MCF 10A (cell line): ENCODE measurements at places on chromosomes 13 and 19. TPM values are rescaled to one million over a fixed set of nuclear protein-coding genes. Genes with fewer than 3 reads are reported as not detected.

The GRIN3B gene
- total RNA-seq: not detected in 2 replicates

The FUT2 gene
- total RNA-seq: not detected in 2 replicates

The SLC25A41 gene
- not detected in 2 replicates for total RNA-seq

The LAIR1 gene
- not detected in 2 replicates for total RNA-seq

The GJB6 gene
- total RNA-seq: not detected in 2 replicates

The CYP2A6 gene
- total RNA-seq: not detected in 2 replicates

The SMIM44 gene
- total RNA-seq: not detected in 2 replicates

The ANGPTL4 gene
- 12.6 and 32.8 TPM in 2 replicates for total RNA-seq

The IRGC gene
- total RNA-seq: not detected in 2 replicates

The FRY gene
- total RNA-seq: 8.9 and 9.1 TPM in 2 replicates

The ZNF625 gene
- total RNA-seq: 0.37 TPM in 1 of 2 replicates, not detected in the other
